ENCODE measurements at places on chromosomes 16 and 17. TPM values are rescaled to one million over a fixed set of nuclear protein-coding genes. Genes with fewer than 3 reads are reported as not detected.

DNA sequence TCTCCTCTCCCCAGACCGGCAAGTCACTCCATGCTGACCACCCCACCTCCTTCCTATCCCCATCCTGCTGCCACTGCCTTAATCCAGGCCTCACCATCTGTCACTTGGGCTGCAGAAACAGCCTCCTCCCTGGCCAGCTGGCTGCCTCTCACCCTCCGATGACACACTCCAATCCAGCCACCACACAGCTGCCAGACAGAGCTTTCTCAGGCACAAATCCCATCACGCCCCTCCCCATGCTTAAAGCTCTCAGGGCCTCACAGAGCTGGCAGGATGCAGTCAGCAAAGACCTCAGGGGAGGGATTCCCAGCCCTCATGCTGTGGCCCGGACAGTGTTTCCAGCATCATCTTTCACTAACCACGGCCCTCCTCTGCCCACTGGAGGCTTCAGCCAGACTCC is 13.7 kb downstream of the CAMKK1 start:
- no peaks in the 10 kb centered on the region for H3K4me1 ChIP-seq
- H3K27ac ChIP-seq: no peak overlapping the region
- no peak for DNase-seq
- H3K36me3 ChIP-seq: peaks cover 12% of the 10 kb centered on the region
- H3K27me3 ChIP-seq: no peaks in the 10 kb centered on the region

DNA sequence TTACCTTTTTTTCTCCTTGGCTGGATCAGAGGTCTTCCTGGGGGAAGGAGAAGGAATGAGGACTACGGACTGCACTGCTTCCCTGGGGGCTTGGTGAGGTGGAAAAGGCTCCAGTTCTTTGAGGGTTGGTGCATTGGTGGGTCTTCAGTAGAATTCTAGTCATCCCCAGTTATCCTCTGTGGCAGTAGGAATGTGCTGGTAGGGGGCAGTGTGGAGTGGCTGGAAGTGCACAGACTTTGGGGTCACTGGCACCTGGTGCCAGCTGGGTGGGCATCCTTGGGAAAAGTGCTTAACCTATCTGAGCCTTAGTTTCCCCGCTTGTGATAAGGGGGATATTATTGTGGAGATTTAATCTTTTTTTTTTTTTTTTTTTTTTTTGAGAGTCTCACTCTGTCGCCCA is 6.3 kb downstream of the TAC4 start:
- H3K36me3 ChIP-seq: no peaks in the 10 kb centered on the region
- H3K27me3 ChIP-seq: no peaks in the 10 kb centered on the region
- DNase-seq: no peak
- no peak overlapping the region for H3K27ac ChIP-seq
- H3K4me3 ChIP-seq: no peak overlapping the region

The TPSB2 gene
- total RNA-seq: not detected

DNA sequence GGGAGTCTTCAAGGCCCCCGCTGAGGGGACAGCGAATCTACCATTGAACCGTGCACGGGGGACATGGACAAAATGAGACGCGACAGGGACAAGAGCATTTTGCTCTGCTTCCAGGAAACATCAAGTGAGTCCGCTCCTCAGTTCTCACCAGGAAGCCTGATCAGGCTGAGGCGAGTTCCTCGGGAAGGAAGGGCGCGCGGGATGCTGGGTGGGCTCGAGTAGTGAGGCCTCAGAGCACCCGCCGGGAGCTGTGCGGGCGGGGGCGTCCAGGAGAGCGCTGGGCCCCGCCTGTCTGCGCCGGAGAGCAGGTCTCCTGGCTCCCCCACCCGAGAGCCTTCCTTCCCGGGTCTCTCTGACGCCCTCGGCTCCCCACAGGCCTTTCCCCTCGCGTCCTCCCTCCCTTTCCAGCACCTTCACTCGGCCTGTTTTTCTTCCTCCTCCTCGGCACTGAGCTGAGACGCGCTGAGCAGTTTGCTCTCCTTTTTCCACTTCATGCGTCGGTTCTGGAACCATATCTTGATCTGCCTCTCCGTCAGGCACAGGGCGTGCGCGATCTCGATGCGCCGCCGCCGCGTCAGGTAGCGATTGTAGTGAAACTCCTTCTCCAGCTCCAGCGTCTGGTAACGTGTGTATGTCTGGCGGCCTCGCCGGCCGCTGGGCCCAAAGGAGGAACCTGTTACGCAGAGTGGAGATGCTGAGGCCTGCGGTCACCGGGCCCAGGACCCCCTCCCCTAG is 2.6 kb upstream of the HOXB5 start:
- no peak overlapping the region for H3K27ac ChIP-seq
- H3K27me3 ChIP-seq: peaks cover 99% of the 10 kb centered on the region
- peaks cover 55% of the 10 kb centered on the region for H3K4me1 ChIP-seq
- H3K4me3 ChIP-seq: peak overlapping the region; percentile 32
- DNase-seq: peak; percentile 67

The WNT3 gene
- 1.0 TPM for total RNA-seq

DNA sequence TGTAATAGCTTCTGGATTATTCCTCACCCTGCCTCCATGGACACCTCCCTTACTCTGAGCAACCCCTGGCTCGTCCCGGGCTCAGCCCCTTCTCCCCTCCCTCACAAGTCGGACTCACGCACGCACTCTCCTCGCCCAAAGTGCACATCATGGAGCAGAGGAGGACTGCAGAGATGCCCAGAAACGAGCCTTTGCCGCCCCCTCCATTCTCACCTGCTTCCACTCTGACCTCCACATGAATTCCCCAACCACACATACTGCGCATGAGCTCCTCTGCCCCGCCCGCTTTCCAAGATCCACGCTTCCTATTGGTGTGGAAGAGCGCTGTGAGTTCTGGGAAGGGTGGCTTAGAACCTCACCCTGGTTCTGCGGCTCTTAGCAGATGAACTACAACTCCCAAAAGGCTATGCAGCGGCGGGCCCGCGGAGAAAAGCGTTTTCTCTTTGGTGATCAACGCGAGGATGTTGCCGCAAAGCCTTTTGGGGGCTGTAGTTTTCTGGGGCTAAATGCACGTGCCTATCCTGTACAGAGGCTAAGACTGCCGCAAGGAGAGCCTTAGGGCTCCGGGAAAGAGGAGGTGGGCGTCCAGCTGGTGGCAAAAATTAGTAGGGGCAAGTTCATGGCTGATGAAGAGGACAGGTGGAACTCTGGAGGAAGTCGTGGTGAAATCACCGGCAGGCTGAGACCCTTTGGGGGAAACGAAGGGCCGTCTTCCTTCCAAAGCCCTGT is at the start of gene PHB1:
TSS of gene PHB1 (minus strand) at position 261 of the 729 bp plus-strand sequence. CDS start 1,618 bp downstream, outside the sequence.
- H3K4me3 ChIP-seq: peak within 1 kb of the TSS; percentile 75
- H3K36me3 ChIP-seq: peaks cover 27% of the 10 kb centered on the region
- no peak within 1 kb of the TSS for H3K27ac ChIP-seq

The GRB7 gene
- 0.84 TPM for total RNA-seq

GRCh38 chr16:51382211-51382610 is 231.1 kb upstream of the SALL1 start:
- H3K27ac ChIP-seq: no peak overlapping the region
- H3K27me3 ChIP-seq: no peaks in the 10 kb centered on the region
- H3K4me1 ChIP-seq: no peaks in the 10 kb centered on the region

The GPR179 gene
- total RNA-seq: 0.10 TPM

The SPN gene
- 1.7 TPM for total RNA-seq

The ADAM11 gene
- total RNA-seq: 0.39 TPM

GRCh38 chr17:74430706-74431567 is 951 bp upstream of the GPRC5C start:
- peaks cover 34% of the 10 kb centered on the region for H3K27me3 ChIP-seq
- peak; percentile 46 for DNase-seq
- no peak overlapping the region for H3K4me3 ChIP-seq
- H3K27ac ChIP-seq: no peak overlapping the region
- H3K4me1 ChIP-seq: peaks cover 27% of the 10 kb centered on the region

The KRTAP16-1 gene
- total RNA-seq: not detected

DNA sequence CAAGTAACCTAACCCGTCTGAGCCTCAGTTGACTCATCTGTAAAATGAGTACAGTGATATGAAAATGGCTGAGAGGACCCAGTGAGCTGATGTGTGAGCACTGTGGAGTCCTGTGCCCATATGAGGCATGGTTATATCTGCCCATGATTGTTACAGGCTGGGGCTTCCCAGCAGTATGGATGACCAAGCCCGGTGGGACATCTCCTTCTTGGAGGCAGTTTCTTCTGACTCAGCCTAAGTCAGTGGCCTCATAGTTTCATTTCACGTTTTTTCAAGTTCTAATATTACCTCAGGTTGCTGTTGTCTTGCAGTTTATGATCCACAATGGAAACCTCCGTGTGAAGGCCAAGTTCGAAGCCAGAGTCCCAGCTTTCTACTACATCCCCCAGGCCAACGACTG is 4.8 kb downstream of the ADAP2 start:
- no peak overlapping the region for H3K27ac ChIP-seq
- DNase-seq: no peak
- no peaks in the 10 kb centered on the region for H3K36me3 ChIP-seq

The KDM6B gene
- total RNA-seq: 106 TPM

DNA sequence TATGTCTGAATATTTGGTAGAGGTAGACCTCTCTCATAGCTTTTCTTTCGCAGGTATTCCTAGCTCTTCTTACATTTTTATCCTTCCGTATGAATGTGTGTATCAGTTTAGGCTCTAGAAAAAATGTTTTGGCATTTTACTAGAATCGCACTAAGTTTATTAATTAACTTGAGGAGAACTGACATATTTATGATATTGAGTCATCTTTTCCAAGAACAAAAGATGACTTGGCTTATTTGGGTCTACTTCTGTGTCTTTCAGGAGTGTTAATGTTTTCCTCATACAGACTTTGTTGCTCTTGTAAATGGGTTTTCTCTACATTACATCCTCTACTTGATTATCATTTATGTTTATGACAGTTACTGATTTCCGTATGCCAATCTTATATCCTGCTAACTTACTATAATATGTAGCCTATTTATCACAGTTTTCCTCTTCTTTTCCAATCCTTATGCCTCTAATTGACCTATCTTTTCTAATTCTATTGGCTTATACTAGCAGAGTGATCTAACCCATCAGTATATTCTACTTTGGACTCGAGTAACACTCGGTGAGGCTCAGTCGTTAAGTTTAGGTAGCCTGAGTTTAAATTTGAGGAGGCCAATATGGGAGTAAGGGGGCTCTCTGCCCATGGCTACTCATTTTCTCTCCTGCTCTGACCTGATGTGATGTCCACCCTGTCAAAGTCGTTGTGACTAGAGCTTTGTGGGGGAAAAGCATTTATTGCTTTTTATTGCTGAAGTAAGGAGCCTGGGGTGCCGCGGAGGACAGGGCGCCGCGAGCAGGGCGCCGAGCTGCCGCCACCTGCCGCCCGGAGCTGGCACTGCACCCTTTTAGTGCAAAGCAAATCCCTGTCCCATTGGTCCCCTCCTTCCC is 20.0 kb downstream of the ST6GALNAC1 start:
- no peak overlapping the region for H3K4me3 ChIP-seq
- no peak overlapping the region for H3K27ac ChIP-seq
- peaks cover 3% of the 10 kb centered on the region for H3K4me1 ChIP-seq
- peaks cover 12% of the 10 kb centered on the region for H3K27me3 ChIP-seq
- DNase-seq: peak; percentile 83

DNA sequence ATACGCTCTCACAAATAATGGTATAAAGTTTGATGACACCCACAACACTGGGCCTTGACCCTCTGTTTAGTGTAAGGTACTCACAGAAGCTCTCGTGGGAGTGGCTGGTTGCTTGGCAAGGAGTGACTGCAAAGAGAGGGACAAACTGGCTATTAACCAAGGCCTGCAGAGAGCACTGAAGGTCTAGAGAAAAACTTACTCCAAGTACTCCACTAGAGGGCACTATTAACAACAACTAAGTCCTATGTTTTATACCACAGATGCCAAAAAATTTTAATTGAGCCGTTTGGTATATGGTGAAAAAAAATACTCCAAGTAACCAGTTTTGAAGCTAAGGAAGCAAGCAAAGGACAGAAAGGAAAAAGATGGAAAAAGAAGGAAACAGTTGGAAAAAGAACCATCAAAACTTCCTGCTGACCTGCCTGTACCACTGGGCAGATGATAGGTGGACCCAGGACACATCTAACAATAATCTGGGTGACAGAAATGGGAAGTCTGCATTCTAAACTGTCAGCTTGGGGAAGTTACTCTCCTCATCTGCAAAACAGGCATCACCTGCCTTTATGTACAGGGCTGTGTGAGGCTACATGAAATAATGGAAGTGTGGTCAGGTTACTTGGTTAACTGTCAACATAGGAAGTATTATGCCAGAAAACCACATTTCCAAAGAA is 23.2 kb downstream of the DYNC1LI2 start:
- H3K4me1 ChIP-seq: no peaks in the 10 kb centered on the region
- no peak overlapping the region for H3K27ac ChIP-seq
- peak; percentile 60 for DNase-seq
- H3K4me3 ChIP-seq: no peak overlapping the region
- H3K27me3 ChIP-seq: no peaks in the 10 kb centered on the region

DNA sequence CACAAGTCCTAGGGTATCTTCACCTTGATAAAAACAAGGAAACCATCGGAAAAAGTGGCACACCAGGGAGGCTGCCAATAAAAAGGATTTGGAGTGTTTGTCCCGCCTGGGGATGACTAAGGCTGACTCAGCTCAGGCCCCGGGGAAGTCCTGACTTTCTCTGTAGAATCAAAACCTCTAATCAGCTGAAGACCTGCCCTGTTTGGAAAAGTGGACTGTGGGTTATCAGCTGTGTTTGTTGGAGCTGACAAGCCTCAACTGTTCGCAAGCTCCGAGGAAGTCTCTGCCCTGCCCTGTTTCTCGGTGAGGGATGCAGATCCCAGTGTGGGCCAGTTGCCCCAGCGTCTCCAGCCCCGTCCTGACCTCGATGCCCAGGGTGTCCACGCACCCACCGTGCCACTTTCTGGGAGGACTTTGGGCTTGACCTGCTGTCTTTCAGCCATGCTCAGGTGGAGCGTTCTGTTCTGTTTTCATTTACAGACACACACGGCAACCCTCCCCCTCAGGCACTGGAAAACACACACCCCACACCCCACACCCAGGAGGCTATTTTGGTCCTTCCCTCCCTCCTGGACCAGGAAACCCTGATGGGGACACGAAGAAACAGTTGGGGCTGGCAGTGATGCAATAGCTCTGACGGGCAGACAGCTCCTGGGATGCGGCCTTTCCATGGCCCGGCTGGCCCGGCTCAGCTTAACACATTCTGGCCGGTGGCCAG is 27.6 kb upstream of the PITPNA start:
- DNase-seq: no peak
- peaks cover 24% of the 10 kb centered on the region for H3K4me1 ChIP-seq
- no peak overlapping the region for H3K27ac ChIP-seq
- H3K27me3 ChIP-seq: no peaks in the 10 kb centered on the region
- peaks cover 44% of the 10 kb centered on the region for H3K36me3 ChIP-seq
- H3K4me3 ChIP-seq: no peak overlapping the region

Data from B cell (primary cell).